ENCODE measurements at places on chromosomes 4 and X.
A peak's percentile ranks its signal among the peaks of the same experiment; 100 is the strongest.

GRCh38 chr4:123412700-123413512, 16.3 kb downstream of the SPRY1 start:
- no peak for DNase-seq

DNA sequence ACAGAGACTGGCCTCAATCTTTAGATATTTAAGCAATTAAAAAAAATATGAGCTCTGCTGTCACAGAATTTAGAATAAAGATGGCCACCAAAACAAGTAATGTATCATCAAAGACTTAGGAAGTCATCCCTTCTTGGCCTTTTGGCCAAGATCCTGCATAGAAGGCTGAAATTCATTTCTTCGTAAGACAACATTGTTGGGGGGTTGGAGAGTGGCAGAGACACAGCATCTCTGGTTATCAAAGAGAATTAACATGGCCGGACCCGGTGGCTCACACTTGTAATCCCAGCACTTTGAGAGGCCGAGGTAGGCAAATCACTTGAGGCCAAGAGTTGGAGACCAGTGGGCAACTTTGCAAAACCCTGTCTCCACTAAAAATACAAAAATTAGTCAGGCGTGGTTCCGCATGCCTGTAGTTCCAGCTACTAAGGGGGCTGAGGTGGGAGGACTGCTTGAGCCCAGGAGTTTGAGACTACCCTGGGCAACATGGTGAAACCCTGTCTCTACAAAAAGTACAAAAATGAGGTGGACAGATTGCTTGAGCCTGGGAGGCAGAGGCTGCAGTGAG, 4.0 kb downstream of the PPM1K start:
- DNase-seq = no peak

DNA sequence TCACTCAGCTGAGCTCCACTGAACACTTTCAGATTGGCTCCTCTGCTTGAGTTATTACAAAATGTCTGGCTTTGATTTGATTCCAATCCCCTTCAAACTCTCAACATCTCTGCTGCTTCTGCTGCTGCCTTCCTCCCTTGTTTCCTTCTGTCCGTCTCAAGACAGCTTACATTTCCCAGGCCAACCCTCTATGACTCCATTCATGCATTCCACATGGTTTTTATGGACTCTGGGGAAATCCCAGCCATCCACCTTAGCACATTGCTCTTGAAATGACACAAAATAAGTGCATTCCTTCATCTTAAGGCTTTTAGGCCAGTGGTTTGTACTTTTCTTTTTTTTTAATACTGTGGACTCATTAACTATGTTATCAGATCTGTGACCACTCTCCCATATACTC, 68.5 kb upstream of the TMEM164 start:
- DNase-seq = no peak

GRCh38 chr4:177293208-177294033, 16.3 kb upstream of the NEIL3 start:
- DNase-seq = no peak

GRCh38 chrX:86379209-86379608, 231.0 kb downstream of the DACH2 start:
- DNase-seq = no peak

- DNase-seq = no peak
Observed at GRCh38 chr4:22094217-22094616, 145.6 kb upstream of the KCNIP4 start.

DNA sequence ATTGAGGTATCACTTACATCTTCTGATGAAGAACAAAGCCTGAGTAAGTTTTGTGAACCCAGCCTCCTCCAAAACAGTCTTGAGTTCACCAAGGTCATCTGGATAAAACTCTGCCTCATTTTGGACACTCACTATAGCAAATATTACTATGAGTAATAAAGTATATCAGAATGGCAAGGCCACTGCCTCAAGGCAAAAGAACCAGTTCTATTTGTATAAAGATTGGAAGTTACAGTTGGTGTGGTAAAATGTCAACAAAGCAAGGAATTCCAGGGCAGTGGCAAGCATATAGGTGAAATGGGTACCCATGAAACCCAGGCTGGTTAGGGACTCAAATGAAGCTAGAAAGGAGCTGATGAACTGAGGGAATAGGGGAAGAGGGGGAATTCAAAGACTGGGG, 2.4 kb upstream of the ARHGEF6 start:
- no peak for DNase-seq

DNA sequence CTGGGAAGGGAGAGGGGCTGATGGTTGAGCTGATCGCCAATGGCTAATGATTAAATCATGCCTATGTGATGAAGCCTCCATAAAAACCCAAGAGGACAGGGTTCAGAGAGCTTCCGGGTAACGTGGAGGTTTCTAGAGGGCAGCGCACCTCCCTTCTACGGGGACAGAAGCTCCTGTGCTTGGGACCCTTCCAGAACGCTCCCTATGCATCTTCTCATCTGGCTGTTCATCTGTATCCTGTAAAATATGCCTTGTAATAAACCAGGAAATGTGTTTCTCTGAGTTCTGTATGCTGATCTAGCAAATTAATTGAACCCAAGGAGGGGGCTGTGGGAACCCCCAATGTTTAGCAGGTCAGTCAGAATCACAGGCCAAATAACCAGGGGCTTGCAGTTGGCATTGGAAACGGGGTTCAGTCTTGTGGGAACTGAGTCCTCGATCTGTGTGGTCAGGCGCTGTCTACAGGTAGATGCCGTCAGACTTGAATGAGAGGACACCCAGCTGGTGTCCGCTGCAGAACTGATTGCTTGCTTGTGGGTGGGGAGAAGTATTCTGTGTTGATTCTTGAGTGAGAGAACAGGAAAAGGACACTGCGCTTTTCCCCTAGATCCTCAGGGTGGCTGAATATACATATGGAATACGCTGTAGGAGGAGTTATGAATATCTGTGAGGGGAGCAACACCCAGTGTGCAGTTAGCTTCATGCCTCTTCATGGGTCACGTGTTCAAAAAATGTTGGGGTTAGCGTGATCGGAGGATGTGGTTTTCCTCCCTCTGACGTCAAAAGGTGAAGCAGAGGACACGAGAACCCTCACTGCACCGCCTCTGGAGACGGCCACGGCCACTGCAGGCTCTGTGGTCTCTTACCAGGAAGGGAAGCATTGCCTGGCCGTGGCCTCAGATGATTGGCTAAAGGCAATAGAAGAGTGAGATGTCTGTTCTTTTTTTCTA, 29.2 kb downstream of the HTT-AS start:
- no peak for DNase-seq

DNA sequence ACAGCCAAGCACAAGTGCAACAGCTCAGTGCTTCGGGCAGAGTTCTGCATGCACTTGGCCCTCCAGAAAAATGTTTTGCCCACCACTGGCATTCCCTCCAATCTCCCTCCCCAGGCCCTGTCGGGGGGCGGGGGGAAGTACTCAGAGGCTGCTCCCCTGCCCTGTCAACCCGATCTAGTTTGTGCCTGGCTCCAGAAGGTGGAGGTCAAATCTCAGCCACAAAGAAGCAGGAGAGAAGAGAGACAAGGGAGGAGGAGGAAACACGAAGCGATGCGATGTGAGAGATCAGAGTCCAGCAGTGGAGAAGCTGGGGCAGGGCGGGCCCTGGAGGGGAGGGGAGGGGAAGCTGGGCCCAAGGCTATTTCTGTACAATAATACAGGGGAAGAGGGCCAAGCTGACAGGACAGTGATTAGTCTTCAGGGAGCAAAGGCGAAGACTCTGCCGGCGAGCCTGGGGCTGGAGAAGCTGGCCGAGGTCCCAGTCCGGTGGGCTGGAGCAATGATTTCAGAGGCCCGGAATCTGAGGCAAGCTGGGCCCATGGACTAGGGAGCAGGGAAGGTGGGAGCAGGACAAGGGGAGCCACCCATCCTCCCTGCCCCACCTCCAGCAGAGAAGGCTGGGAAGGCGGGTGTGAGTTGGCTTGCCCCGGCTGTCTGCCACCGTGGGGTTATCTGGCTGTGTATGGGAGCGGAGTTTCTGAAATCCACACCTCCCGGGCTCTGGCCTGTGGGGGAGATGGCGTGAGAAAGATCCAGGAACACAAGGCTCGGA, 167.1 kb downstream of the EFNB1 start:
- peak; percentile 55 for DNase-seq

Data from right lung (tissue), 10 donors.